CD4-positive, alpha-beta T cell (primary cell): ENCODE measurements at places on chromosomes 3 and 15.

DNA sequence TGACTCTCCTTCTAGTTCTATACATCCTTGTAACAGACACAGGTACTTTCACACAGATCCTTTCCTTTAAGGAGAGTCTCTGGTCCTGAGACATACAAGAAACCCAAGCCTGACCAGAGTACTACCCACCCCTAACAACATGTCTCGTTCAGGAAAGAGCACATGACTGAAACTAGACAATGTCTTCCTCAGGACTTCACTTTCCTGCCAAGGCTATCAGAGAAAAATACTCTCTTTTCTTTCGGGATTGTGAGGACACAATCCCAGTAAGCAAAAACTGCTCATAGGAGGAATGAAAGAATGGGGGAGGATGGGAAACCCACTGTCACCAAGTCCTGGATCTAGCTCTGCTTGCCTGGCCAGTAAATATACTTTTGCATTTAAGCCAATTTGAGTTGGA, 11.5 kb upstream of the ANKRD28 start:
- no peak for DNase-seq

- DNase-seq = no peak
These were observed 677.8 kb downstream of the NTRK3 start for GRCh38 chr15:87578776-87579175.

GRCh38 chr15:33179874-33180273, 14.6 kb downstream of the FMN1 start:
- DNase-seq = no peak

- DNase-seq = no peak
These were observed 13.0 kb downstream of the ZFAND6 start for GRCh38 chr15:80072285-80072994.

DNA sequence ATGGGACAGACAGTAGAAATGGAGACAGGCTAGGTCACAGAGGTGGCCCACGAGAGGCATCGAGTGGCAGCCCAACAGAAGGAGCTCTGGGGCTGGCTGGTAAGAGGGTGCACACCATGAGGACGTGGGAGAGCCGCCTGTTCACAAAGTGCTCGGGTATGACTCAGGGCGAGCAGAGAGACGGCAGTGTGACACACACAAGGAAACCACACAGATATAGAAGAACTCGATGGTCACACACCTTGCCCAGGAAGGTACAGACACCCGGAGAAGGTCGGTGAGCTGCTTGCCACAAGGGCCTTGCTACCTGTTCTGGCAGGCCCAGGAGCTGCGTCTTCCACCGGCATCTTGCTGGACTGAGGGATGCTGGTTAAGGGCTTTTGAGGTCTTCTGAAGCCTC, 50.2 kb downstream of the CA12 start:
- DNase-seq = no peak

GRCh38 chr15:49189631-49190030, 19.6 kb downstream of the GALK2 start:
- DNase-seq = no peak
